ENCODE measurements at places on chromosomes 1 and 21. TPM values are rescaled to one million over a fixed set of nuclear protein-coding genes. Genes with fewer than 3 reads are reported as not detected.

SERPINC1 gene
- total RNA-seq = not detected

AVPR1B gene
- not detected for total RNA-seq

ADCY10 gene
- total RNA-seq = not detected

NASP gene
- total RNA-seq = 145 TPM

AMY2A gene
- total RNA-seq = not detected

LCE1B gene
- not detected for total RNA-seq

NBPF10 gene
- 0.46 TPM for total RNA-seq

SYTL1 gene
- 1.2 TPM for total RNA-seq

FAAH gene
- total RNA-seq = 3.8 TPM

EVI5 gene
- 18.9 TPM for total RNA-seq

HIVEP3 gene
- 9.5 TPM for total RNA-seq

TMEM269 gene
- total RNA-seq = not detected

KRTAP19-1 gene
- total RNA-seq = not detected

FMOD gene
- 0.03 TPM for total RNA-seq

RPE65 gene
- under 0.01 TPM for total RNA-seq

SV2A gene
- total RNA-seq = 9.0 TPM

HAO2 gene
- total RNA-seq = not detected
